T47D (cell line): ENCODE measurements at places on chromosomes 16 and 17.

GRCh38 chr16:86406056-86406455, 104.3 kb upstream of the FOXF1 start:
- DNase-seq: no peak

GRCh38 chr17:6691546-6691945, 21.6 kb downstream of the SLC13A5 start:
- DNase-seq: no peak

GRCh38 chr16:49635591-49636581, 220.0 kb downstream of the ZNF423 start:
- DNase-seq: no peak

GRCh38 chr16:86660623-86661022, 82.3 kb downstream of the FOXL1 start:
- no peak for DNase-seq

DNA sequence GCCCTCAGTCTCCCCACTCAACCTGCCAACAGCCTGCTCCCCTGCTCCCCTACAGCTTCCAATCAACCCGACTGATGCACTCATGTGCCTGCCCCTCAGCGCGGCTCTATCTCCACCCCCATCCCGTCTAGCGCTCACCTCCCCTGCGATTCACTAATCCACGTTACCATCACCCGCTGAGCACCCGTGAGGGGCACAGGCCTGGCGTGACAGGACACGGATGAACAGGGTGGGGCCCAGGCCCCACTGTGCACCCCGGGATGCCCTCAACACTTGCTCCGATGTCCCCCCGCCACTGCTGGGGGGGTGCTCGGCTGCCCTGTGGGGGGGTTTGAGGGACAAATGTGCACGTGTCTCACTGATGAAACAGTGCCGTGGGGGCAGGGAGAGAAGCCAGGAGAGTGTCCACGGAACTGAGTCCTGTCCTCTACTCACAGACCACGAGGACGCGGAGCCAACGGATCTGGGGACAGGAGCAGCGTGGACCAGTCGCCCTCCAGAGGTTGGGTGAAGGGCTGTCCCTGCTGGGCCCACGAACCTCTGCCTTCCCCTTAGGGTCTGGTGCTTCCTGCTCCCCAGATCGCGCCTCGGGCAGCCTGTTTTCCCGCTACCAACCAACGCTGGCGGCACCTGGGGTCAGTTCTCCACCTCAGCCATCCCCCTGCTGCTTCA, 66.7 kb downstream of the RPH3AL start:
- no peak for DNase-seq

GRCh38 chr17:73140566-73140965, 24.2 kb upstream of the SSTR2 start:
- DNase-seq: no peak

DNA sequence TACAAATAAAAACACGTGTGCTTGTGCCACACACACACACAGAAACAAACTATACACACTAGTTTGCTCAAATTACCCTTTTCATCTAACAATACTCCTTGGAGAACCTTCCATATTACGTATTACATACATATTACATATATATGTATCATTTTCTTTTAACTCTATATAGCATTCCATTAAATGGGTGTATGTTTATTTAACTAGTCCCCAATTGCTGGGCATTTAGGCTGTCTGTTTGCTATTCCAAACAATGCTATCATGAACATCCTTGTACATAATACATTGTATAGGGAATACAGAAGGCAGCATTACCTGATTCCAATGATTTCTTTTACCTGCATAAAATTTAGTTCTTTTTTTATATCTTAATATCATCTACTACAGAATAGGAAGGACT, 73.1 kb downstream of the SKAP1 start:
- no peak for DNase-seq

GRCh38 chr17:82495844-82496528, 23.5 kb upstream of the FOXK2 start:
- DNase-seq: peak; percentile 78

GRCh38 chr16:1216296-1216619, 8.8 kb downstream of the TPSG1 start:
- no peak for DNase-seq

- no peak for DNase-seq
Measured at GRCh38 chr17:63945784-63946439, 13.8 kb upstream of the CD79B start.

GRCh38 chr16:54434859-54435258, 148.3 kb upstream of the IRX3 start:
- no peak for DNase-seq

- no peak for DNase-seq
Measured at GRCh38 chr17:63960006-63960405, 12.7 kb downstream of the SCN4A start.
